Activated CD8-positive, alpha-beta memory T cell treated with anti-CD3 and anti-CD28 coated beads for 1 hour (primary cell): ENCODE measurements at places on chromosomes 11 and 22.

DNA sequence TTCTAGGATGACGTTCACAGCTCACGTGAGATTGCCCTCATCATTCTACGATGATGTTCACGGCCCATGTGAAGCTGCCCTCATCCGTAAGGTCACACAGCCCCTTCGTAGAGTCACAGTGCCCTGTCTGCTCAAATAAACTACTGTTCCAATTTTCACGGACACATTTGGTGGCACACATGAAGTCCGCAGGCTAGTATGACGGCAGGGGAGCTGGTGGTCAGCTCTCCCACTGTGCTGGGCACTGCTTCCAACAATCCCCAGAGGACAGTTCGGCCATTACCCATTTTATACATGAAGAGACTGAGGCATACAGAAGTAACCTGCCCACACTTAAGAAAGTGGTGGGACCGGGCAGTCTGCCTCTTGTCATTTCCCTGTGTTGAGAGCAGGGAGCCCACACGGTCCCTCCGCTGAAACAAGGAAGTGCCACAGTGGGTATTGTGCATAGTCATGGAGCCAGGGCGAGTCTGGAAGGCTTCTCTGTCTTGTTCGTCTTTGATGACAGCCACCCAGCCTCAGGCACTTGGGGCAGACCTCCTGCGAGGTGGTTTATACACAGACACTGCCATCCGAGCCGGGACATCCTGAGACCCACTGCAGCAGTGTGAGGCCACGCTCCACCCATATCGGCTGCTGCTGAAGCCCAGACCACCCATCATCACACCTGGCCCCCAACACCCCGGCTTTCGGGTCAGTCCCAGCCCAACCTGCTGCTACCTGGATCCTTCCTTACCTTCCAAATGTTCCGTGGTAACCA lies 114.3 kb downstream of the PHF21B start:
- no peak for DNase-seq

DNA sequence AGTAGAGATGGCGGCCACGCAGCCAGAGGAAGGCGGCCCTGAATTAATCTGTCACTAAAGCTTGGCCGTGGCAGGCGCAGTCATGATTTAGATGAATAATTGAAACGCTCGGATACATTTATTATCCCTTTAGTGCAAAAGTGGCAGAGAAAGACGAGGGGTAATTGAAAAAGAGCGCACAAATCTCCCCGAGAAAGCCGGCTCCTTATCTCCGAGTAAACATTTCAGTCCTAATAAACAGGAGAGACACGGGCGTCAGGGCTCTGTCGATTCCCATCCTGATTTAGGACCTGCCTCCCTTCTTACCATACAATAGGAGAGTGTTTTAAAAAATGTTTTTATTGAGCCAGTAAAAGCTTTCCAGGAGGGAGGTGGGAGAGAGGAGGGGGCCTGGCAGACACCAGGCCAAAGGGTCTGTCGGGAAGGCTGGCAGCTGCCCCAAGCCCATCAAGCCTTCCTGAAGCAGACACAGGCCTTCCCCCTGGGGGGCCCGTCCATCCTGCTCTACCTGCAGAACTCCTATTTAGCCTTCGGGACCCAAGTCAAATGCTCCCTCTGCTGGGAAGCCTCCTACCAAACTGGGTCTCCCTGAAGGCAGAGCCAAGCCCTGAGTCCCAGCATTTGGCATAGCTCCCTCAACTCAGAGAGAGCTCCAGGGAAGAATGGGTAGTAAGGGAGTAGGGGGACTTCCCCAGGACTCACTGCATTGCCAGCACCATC lies 22.8 kb downstream of the OTUB1 start:
- no peak for DNase-seq

DNA sequence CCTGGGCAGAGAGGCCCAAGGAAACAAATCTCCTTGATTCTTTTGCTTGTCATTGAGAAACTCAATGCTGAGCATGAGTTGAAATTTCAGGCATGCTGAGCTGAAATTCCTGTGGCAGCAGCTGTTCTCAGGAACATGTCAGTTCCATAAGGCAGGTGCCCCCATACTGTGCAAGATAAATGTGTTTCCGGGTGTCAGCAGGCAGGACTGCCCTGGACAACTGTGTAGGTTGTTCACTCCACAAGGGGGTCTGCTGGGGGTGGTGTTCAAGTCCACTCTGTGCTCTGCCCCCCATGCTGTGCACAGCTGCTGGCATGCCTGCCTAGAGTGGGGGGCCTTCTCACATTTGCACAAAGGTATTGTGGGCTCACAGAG lies 133.7 kb downstream of the CTTN start:
- DNase-seq = no peak

DNA sequence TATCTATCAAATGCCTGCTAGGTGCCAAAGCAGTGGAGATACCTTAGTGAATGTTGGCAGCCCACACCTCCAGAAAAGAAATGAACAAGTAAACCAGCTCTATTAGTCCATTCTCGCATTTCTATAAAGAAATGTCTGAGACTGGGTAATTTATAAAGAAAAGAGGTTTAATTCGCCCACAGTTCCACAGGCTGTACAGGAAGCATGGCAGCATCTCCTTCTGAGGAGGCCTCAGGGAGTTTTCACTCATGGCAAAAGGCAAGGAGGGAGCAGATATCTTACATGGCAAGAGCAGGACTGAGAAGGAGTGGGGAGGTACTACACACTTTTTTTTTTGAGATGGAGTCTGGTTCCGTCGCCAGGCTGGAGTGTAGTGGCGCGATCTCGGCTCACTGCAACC lies 18.7 kb upstream of the ZC3H12C start:
- DNase-seq = no peak

GRCh38 chr22:45072322-45072903 lies 62.6 kb upstream of the PHF21B start:
- no peak for DNase-seq

DNA sequence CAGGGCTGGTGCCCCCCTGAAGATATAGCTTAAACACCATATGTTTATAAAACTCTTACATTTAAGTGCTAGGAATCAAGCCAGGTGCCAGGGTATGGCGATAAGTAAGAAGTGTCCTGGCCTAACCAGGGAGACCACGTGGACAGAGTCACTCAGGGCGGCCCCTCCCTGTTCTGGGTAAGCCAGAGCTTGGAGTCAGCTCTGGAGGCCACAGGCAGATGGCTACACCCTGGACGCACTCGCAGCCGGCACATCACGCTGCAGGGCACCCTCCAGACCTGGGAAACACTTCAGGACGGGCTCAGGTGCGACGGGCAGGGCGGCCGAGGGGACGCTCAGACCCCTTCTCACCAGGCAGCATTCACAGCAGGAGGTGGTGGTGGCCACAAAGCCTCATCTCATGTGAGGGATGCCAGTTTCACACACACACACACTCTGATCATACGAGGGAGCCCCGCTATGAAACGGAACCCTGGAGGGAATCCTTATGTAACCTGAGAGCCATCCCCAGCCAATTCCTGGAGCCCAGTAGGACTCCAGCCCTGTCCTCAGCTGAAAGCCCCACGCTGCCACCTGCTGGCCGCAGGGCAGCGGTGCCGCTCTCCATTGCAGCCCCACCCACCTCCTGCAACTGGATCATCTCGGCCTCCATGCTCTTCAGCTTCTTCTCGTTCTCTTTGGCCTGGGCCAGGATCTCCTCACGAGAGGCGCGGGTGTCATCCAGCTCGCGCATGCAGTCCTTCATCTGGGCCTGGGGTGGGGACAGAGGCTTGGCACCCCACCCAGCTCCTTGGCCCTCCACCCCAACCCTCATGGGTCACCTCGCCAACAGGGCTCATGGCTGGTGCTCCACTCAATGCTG lies 33.4 kb downstream of the APOL1 start:
- DNase-seq = no peak

DNA sequence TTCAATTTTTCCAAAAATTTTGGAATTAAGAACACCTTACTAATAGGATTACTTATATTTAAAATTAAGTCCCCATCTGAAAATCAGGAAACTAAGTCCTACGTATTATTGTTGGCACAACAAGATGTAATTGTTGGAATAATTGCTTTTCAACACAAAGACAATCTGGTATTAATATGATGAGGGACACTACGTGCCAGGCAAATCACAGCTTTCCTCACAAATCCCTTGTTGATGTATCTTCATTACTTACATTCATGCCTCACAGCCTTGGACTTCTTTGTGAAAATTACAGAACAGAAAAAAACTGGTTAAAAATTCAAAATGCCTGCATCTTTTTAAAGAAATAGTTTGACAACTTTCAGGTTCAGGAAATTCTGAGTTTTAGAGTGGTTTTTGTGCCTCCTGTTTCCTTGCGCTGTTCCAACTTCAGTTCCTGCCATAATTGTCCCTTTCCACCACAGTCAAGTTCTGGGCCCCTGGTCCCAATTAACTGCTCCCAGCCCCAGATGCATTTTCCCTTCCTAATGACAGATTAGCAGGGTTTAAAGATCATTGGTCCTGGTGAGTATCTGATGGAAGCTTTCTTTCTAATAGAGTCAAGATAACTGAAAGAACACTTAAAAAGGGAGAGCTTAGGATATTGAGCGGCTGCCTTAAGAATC lies 23.3 kb upstream of the CCDC34 start:
- DNase-seq = no peak

DNA sequence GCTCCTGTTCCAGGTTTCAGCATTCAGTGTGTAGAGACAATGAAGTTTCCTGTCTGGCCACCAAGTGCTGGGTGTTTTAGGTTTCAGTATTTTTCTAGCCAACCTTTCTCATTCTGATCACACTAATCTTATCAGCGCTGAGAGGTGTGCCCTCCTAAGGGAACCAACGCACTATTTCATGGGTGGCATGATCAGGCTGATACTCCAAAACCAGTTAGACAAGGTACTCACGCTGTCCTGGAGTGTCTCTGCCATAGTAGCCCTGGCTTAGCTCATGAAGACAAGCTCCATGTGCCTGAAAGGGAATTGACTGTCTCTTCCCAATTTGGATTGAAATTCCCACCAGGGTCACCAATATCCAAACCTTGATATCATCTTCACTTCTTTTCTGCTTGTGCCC lies 8.0 kb upstream of the RAB38 start:
- no peak for DNase-seq
